COLO829 (cell line): ENCODE measurements at places on chromosomes 5 and 9.

- DNase-seq = no peak
Observed at GRCh38 chr5:116492776-116493175, 81.8 kb downstream of the SEMA6A start.

- no peak for DNase-seq
Observed at GRCh38 chr5:166370928-166371690, 1920.3 kb upstream of the WWC1 start.

GRCh38 chr5:147880487-147880886, 2.0 kb downstream of the SCGB3A2 start:
- peak; percentile 8 for DNase-seq

GRCh38 chr9:137321726-137322361, 19.8 kb upstream of the NRARP start:
- DNase-seq = no peak

DNA sequence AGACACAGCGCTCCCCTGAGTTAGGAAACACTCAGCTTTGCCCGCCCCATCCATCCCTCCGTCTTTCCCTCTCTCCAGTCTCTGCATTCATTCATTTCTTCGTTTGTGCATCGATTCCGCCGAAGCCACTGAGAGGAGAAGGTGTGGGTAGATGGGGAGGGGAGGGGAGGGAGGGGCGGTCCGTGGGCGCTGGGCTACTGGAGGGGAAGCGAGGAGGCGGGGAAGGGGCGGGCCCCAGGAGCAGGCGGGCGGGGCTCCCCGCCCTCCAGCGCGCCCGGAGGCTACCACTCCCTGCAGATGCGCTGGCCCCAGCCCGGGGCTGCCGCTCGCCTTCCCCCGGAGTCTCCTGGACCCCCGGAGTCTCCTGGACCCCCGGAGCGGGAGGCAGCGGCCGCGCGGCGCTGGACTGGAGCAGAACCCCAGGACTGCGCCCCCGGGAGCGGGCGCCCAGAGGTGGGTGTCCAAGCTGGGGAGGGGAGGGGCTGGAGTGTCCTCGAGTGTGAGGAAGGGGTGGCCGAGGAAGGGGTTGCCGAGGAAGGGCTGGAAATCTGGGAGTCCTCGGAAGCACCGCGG, 159.5 kb downstream of the C9orf152 start:
- DNase-seq = peak; percentile 36

- no peak for DNase-seq
Observed at GRCh38 chr5:77171141-77171910, 39.2 kb upstream of the PDE8B start.

DNA sequence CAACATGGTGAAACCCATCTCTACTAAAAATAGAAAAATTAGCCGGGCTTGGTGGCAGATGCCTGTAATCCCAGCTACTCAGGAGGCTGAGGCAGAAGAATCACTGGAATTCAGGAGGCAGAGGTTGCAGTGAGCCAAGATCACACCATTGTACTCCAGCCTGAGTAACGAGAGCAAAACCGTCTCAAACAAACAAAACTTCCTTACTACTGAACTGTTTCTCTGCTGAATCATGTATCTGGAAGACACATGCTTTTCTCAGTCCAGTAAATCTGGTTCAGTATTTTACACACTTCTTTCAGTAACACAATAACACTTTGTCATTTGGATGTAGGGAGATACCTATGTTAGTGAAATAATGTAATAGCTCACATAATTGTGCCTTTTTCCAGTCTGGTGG, 7.9 kb downstream of the TRMT10B start:
- DNase-seq = no peak

- no peak for DNase-seq
Observed at GRCh38 chr5:116887104-116887503, 312.5 kb upstream of the SEMA6A start.

- DNase-seq = no peak
Observed at GRCh38 chr9:13621872-13622564, 342.5 kb upstream of the MPDZ start.

DNA sequence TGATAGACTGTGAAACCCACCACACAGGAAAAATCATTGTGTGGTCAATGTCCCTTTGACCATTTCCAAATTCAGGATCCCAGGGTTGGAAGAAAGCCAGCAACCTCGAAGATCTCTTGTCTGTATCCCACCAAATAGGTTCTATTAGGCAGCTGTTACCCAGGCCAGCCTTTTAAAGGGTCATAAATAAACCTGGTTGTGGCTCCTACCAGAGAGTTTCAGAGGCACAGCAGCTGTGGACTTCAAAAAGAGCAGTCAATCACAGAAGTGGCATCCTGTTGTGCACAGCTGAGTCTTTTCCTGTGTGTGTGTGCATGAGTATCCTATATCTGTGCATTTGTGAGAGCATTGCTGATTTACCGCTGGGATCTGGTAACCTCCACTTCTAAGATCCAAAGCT, 23.7 kb upstream of the OR2S2 start:
- DNase-seq = no peak

- no peak for DNase-seq
Observed at GRCh38 chr9:95783426-95783975, 92.0 kb upstream of the ERCC6L2 start.

DNA sequence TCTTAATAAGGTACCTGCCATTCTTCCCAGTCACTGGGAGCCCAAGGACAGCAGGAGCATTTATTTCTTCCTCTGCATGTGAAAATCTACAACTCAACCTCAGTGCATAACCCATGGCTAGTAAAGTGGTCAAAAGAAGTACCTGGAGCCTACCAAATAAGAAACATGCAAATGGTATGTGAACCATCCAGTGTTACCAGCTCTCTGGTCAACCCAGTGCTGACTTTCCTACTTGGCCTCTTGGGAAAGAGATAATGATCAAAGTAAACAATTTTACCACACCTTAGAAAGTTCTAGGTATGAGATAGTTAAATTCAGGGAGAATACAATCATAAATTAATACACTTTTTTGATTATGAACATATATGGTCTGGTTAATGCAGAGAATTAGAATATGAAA, 325.6 kb downstream of the ENC1 start:
- DNase-seq = no peak

DNA sequence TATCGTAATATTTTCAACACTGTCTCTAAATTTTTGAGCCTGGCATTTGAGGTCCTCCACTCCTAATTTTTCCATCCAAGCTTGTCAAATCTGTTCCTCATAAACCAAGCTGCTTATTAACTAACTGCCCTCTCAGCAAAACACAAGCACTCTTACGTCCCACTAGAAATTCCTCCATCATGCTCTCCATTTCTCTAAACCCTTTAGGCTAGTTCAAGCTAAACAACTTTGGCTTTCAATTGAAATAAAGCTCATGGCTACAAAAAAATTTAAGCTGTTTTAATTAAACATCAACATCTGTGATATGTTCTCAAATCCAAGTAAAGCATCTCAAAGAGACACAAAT, 45.7 kb downstream of the RNF145 start:
- no peak for DNase-seq

- DNase-seq = no peak
Observed at GRCh38 chr9:14052359-14052758, 261.6 kb downstream of the NFIB start.

DNA sequence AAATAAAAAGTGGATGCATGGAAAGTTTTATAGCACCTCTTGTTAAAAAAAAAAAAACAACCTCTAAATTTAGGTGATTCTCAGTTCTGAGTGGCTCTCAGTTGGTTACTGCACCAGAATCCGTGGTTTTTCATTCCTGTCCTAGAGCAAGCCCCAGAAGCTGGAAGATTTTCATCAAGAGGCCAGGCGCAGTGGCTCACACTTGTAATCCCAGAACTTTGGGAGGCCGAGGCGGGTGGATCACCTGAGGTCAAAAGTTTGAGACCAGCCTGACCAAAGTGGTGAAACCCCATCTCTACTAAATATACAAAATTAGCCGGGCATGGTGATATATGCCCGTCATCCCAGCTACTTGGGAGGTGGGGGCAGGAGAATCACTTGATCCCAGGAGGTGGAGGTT, 27.2 kb upstream of the SLC9A3 start:
- DNase-seq = no peak

DNA sequence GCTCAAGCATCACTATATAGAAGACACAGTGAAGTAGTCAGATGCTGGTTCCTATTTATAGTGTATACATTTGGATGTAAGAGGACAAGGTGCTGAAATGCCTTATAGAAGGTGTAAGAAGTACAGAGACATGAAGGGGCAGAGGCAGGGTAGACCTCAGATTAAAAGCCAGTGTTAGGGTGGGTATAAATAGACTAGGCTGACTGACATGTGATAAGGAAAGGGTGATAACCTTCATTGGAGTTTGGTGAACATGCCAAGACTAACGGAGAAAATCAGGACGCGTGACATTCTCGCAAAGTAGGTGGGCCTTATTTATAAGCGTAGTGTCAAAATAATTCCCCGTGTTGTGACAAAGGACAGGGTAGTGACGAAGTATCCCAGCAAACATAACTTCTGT, 59.1 kb upstream of the HRH2 start:
- no peak for DNase-seq

- DNase-seq = no peak
Observed at GRCh38 chr5:96636046-96636445, 26.1 kb upstream of the CAST start.

DNA sequence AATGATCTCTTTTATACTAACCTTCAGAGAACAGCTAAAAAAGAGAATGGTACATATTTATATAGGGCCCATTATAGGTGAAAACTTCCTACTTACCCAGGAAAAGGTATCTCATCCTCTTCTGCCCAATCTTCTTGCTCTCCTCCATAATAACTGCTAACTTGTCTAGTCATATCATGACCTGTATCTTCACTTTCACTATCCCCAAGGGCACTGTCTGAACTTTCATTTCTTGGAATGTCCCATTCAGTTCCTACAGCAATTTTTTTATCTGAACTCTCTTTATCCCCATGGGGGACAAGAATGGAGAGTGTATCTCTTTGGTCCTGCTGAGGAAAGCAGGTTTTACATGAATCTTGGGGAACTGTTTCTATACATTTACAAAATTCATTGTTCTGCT, 36.4 kb upstream of the RAPGEF6 start:
- DNase-seq = peak; percentile 2

DNA sequence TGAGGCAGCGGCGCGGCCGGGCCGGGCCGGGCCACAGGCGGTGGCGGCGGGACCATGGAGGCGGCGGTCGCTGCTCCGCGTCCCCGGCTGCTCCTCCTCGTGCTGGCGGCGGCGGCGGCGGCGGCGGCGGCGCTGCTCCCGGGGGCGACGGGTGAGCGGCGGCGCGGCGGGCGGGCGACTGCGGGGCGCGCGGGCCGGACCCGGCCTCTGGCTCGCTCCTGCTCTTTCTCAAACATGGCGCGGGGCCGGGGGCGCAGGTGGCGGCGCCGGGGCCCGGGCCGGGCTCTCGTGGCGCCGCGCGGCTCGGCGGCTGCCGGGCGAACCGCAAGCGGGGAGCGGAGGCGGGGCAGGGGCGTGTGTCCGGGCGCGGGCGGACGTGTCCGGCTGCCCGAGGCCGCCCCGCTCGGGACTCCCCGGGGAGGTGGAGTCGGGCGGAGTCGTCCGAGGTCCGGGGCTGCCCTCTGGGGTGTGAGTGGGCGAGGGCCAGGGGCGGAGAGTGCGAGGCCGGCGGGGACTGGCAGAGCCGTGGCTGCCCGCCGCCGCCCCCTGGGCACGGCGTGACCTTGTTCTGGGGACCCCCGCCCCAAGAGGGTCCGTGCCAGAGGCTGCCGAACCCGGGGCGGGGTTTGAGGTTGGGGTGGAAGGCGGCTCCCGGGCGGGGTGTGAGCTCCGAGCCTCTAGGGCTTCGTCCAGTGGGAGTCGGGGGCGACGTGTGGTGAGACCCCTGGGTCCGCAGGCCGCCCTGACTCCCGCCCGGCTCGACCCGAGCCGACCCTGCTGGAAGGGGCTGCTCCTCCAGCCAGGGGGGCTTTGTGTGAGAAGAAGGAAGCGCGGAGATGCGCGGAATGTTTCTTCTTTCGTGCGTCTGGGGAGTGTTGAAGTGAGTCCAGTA, 485 bp downstream of the TGFBR1 start:
- DNase-seq = peak; percentile 79

- no peak for DNase-seq
Observed at GRCh38 chr5:17216974-17217492, 398 bp upstream of the BASP1 start.

DNA sequence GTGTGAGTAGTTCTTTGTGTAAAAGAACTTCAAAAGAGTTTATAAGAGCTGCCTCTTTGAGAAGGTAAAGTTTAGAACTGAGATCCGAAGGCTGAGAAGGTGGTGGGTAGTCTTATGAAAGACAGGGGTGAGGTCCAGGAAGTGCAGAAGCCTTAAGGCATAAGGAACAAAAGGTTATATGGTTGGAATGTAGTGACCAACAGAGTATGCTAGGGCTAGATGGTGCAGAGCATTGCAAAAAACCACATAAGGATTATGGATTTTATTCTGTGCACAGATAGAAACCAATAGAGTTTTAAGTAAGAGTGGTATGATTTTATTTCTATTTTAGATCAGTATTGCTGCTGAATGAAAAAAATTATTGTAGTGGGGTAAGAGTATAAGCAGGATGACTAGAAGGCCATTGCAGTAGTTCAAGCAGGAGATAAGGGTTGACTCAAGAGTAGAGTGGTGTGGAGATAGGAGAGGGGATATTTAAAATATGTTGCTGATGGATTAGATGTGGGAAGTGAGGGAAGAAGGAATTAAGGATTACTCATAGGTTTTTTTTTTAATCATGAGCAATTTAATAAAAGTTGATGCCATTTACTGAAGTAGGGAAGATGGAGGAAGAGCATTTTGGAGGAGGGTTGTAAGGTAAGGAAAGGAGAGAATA, 3.7 kb downstream of the RECK start:
- DNase-seq = no peak

DNA sequence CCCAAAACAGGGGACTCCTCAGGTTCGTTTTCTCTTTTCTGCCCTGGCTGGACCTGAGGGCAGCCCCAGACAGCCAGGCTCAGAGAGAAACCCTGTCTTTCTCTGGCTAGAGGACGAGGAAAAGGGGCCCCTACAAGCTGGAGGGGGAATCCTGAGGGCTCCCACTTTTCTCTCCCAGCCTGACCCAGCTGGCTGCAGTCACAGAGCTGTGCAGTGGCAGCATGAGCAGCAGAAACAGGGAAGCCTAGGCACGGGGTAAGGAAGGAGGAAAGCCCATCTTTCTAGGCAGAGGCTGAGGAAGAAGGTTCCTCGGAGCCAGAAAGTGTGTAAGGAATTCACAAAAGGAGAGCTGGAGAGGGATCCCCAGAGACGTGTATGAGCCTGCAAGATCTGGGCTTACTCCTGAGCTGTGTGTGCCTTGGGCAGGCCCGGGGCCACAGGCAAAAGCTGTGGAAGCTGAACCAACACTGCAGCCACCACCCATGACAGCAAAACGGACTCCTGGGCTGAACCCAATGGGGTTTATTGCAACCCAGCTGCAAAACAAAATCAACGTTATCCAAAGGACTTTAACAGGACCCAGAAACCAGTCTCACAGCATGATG, 16.2 kb downstream of the CAMSAP1 start:
- no peak for DNase-seq
